ENCODE measurements at places on chromosomes 4 and X.

DNA sequence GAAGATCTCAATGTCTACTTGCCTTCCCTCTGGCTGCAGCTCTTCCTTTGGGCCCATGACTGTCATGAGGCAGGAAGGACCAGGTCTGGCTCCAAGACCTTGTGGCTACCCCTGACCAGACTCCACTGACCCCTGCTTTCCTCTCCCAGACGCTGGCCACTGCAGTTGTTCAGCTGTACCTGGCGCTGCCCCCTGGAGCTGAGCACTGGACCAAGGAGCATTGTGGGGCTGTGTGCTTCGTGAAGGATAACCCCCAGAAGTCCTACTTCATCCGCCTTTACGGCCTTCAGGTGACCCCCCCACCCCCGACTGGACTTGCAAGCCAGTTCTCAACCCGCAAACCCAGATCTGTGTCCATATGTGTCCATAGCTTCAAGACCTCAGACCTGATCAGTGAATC is 535 bp downstream of the WAS start:
- DNase-seq: no peak

DNA sequence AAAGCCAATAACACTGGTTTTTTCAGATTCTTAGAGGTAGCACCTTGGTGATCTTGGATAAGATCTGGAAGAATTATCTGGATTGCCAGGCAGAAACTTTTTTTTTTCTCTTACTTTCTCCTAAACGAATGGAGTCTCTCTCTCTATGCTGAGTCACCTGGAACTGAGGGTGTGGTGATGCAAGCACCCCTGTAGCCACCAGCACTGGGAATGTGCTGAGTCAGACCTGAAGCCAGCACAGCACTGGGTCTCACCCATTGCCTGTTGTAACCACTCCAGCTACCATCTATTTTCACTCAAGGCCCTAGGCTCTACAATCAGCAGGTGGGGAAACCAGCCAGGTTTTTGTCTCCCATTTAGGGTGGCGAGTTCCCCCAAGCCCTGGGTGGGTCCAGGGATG is 923.8 kb downstream of the RAPGEF2 start:
- no peak for DNase-seq

- peak; percentile 72 for DNase-seq
These were observed 14.4 kb downstream of the MGARP start for GRCh38 chr4:139265654-139266053.

GRCh38 chr4:95603393-95603792 is 54.6 kb upstream of the UNC5C start:
- no peak for DNase-seq

DNA sequence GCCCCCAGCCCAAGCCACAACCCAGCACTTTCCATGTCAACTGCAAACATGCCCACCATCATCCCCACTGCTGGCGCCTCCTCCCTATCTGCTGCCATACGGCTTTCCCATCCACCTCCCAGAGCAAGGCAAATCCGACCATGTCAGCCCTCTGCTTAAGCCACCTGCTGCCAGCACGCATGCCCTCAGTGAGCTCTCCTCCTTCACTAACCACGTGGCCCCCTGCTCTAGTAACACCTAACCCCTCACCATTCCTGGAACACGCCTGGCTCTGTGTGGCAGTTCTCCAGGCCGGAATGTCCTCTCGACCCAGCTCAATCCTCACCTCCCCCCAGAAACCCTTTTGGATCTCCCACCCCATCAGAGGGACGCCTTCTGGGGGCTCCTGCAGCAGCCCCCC is 17.4 kb downstream of the BCAP31 start:
- DNase-seq: no peak

- no peak for DNase-seq
These were observed 73.3 kb downstream of the RGS12 start for GRCh38 chr4:3365871-3366842.

- no peak for DNase-seq
These were observed 607.8 kb downstream of the FSTL5 start for GRCh38 chr4:161555689-161556660.

DNA sequence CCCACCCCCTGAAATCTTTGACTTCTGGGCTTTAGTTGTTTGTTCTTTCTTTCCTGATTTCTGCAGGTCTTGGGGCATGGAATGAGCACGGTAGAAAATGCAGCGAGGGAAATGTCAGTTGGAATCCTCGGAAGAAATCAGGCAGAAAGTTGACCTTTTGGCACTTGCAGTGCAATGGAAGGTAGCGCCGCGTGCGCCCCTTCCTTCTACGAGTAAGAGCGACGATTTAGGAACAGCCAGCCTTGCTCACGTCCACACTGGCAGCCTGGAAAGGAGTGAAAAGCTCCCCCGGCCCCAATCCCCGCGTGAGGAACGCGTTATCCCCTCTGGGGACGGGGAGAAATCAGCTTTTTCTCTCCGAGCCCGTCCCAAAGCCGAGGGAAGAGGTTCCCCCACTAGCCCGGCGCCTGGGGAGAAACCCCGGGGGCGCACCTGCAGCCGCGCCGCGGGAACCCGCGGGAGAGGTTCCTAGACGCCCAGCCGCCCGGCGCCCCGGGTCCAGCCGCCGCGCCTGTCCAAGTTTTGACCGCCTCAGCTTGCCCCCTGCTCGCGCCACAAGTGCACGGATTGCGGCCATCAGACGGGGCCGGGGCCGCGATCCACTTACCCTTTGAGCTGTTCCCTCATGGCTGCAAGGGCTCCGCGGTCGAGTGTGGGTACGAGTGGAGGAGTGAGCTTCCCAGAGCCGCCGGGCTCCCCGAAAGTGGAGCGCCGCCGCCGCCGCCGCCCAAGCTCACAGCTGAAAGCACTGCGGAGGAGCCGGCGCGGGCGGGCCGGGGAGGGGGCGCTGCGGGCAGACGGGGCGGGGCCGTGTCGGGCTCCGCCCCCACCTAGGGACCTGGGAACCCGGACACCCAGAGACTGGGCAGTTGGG is 194.6 kb upstream of the FTHL17 start:
- DNase-seq: no peak

- no peak for DNase-seq
These were observed 138.0 kb downstream of the RPA4 start for GRCh38 chrX:97021680-97022079.

DNA sequence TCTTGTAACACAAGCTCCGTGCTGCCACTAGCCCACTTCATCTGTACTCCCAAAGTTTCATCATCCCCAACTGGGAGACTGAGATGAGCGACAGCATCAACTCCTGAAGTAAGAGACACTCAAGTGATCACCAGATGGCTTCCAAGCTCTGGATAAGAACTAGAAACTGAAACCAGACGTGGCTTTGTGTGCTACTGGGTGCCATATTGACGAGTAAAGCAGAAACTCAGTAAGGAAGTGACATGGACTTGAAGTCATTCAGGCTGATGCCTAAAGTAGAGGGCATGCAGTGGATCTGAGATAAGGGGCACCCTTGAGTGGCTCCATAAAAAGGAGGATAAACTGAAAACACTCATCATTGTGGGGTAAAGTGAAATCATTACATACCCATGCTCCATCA is 72.4 kb downstream of the PCYT1B start:
- DNase-seq: no peak

DNA sequence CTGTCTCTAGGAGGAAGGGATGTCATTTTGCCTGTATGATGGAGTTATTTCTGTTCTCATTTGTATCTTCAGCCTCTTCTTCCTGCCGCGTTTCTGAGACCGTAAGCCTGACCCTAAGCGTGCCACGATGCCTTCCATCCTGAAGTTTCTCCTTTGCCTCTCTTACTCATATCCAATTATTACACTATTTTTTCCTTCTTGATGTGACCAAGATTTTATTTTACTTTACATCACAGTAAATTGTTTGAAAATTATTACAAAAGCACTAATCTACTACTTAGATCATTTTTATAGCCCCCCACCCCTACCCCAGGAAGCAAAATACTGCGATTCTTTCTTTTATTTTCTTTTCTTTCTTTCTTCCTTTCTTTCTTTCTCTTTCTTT is 95.0 kb downstream of the RAPGEF2 start:
- no peak for DNase-seq

DNA sequence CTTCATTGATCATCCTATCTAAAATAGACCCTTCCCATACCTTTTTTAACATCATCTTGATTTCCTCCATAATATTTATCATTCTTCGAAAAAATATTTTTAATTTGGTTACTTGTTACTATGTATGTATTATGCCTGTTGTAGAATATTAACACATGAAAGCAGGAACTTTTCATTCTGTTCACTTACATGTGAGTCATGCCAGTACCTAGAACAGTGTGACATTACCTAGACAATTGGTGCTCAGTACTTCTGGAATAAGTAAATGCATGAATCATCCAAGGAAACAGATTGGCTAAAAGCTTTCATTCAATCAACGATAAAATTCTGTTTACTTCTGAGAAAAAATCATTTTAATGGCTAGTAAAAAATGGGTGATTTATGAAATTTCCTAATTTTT is 76.4 kb downstream of the CXXC4 start:
- no peak for DNase-seq

- DNase-seq: no peak
These were observed 153.0 kb downstream of the ASB9 start for GRCh38 chrX:15116900-15117299.

- DNase-seq: no peak
These were observed 10.4 kb downstream of the CCNI start for GRCh38 chr4:77065382-77065781.

DNA sequence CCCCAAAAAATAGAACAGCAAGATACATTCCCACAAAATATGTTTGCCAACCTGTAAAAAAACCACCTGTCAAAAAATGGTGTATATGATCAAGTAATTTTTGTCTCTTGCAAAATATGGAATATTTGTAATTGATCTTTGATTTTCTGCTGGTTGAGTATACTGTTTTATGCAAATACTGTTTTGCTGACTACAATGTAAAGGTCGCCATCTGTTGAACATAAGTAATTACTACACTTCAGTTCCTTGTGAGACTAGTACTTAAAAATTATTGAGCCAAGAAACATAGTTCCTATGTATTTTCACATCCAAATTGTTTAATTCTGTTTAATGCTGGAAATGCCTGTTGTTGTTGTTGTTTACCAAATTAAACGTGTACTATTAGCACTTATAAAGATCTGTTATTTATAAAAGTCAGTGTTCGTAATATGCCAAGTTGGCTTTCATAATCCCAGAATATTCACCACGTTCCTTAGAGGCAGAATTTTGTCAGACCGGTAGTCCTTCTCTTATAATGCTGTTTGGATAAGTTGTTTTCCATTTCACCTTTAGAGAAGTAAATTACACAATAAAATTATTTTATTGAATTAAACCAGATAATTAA is 144.2 kb downstream of the PDLIM5 start:
- DNase-seq: peak; percentile 36

DNA sequence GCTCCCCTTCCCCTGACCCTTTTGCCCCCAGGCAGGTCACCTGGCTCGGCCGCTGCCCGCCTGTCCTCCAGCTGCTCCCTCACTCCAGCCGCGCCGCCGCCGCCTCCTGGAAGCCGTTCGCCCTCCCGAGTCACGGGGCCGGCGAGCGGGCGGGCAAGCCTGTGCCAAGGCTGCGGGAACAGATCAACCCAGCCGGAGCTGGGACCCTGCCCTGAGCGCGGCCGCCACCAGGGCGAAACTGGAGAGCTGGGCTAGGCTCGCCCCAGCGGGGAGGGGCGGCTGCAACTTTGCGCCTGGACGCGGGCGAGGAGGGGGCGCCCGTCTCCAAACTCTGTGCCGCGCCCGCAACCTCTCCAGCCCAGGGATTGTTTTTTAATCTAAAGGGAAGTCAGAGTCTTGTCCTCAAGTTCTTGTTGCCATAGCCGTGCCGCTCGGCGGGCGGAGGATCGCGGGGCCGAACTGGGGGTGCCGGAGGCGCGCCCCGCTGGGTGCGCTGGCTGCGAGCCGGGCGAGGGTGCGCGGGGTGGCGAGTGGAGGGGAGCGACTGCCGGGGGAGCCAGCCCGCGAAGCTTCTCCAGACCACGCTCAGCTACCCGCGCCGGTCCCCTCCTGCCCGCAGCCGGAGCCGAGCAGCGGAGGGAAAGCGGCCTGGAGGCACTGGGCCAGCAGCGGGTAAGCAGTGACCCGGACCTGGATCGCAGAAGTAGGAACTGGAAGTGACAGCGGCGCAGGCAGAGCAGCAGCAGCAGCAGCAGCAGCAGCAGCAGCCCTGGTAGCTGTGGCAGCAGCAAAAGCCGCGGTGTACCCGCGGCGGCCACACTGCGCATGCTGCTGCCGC is 13.4 kb downstream of the ARHGEF6 start:
- DNase-seq: no peak

DNA sequence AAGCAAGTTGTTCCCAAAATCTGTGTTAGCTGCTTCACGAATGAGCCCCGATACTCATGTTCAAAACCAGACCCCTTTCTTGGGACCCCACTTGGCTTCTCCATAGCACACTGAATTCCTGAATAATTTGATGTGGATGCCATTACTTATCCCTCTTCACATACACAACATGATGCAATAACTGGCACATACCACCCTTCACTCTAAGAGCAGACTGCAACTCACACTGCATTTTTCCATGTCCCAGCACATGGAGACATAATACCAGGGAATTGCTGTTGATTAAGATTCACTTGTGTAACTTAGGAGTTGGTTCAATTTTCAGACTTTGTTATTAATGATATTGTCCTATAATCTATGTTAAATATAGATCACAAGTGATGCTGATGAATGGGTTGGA is 213.4 kb downstream of the MAML3 start:
- DNase-seq: no peak

- no peak for DNase-seq
These were observed 102.5 kb downstream of the LARP7 start for GRCh38 chr4:112739442-112739841.

GRCh38 chr4:163217505-163217904 is 50.8 kb upstream of the NAF1 start:
- no peak for DNase-seq

DNA sequence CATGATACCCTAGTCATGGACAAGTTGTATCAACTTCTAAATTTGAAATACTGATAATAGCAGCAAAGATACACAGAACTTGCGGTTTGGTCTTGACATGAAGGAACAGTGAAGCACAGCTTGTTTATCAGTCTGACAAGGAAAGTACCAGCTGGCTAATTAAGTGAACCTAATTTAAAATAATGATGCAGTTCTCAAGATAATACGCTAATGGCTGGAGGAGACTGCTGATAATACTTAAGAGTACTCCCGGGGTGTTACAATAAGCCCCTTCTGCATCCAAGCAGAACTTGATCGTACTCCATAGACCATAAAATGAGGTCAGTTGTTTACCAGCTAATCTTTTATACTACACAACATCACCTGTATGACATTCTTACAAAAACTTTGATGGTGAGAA is 697.5 kb downstream of the FSTL5 start:
- DNase-seq: no peak

GRCh38 chr4:80144676-80145470 is 52.4 kb upstream of the PRDM8 start:
- DNase-seq: no peak

DNA sequence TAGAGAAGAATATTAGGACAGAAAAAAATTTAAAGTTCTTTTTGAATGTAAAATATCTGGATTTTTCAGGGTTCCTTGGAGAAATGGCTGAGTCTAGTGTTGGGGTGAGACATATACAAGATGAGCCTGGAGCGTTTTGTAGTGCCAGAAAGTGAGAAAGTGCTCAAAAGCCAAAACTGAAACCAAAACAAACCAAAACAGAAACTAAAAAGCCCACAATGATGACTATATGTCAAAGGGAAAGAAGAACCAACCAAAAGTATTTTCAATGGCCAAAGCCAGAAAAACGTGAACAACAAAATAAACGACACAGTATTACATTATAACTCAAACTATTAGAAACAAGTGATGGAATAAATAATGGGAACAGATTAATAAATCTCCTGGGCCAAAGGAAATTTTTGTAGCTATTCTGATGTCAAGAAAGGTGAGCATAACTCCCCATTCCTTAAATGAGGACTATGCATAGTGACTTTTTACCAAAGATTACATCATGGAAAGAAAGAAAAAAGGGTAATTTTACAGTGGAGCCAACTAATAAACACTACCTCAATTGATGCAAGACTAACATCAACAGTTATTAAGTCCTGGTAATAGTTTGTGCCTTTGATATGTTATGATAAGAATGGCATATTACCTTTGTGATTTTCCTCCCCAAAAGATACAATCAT is 1137.6 kb downstream of the C4orf33 start:
- no peak for DNase-seq

Measured in NCI-H2029 treated with DMSO at 0.1 percent for 48 hours (cell line).